Epithelial cell of proximal tubule (primary cell): ENCODE measurements at places on chromosomes 2 and 18.

DNA sequence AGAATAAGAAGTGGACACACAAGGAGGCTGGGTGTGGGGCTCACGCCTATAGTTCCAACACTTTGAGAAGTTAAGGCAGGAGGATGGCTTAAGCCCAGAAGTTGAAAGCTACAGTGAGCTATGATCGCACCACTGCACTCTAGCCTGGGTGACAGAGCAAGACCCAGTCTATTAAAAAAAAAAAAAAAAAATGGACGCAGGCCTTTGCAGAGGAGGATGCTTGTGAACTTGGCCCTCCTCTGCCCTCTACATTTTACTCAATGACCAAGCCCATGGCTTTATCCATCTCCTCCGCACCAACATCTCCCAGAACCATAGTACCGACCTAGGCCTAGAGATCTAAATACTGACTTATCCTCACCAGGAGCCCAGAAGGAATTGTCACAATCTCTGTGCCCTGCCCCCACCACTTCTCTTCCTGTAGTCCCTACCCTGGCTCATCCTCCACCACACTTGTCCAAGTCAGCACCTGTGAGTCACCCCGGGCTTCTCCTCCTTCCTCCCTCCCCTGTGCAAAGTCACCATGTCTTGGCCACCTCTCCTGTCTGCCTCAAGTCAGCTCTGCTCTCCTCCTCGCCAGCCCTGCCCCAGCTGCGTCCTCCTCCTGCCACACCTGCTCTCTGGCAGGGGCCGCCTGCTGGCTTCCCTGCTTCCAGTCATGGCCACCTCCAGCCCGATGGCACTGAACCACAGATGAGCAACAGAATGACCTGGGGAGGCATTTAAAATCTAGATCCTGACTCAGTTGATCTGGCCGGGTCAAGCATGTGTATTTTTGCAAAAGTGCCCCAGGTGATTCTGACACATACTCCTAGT lies 35.8 kb upstream of the ASPRV1 start:
- DNase-seq, result peak; percentile 15

GRCh38 chr2:237968048-237968862 lies 1.4 kb downstream of the UBE2F start:
- DNase-seq, result peak; percentile 22

GRCh38 chr2:118880501-118880900 lies 33.1 kb upstream of the EN1 start:
- no peak for DNase-seq

GRCh38 chr2:37767959-37768925 lies 96.8 kb upstream of the CDC42EP3 start:
- DNase-seq, result peak; percentile 33

GRCh38 chr2:65678779-65679391 lies 246.5 kb upstream of the SPRED2 start:
- DNase-seq, result no peak

- peak; percentile 71 for DNase-seq
Observed at GRCh38 chr2:100292022-100292580, 30.2 kb downstream of the LONRF2 start.

DNA sequence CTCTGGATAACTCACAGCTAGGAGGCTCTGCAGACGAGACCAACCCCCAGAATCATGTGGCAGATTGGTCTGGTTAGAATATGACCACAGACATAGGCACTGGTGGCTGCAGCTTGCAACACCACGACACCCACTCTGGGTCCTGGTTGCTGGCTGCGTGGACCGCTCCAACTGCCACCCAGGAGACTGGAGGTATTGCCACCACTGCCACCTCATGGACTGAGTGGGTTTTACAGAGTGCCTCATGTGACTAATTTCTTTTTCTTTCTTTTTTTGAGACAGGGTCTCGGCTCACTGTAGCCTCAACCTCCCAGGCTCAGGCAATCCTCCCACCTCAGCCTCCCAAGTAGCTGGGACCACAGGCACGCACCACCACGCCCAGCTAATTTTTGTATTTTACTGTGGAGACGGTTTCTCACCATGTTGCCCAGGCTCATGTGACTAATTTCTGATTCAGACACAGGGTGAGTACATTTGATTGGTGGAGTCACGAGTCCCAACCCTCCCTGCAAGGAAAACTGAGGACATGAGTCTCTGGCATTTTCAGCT lies 29.9 kb upstream of the NT5DC4 start:
- DNase-seq, result peak; percentile 59

- DNase-seq, result no peak
Observed at GRCh38 chr2:226652983-226653765, 146.4 kb downstream of the IRS1 start.

GRCh38 chr2:205948883-205949282 lies 137.1 kb downstream of the INO80D start:
- no peak for DNase-seq

- DNase-seq, result no peak
Observed at GRCh38 chr2:98539056-98539735, 69.1 kb downstream of the COA5 start.

DNA sequence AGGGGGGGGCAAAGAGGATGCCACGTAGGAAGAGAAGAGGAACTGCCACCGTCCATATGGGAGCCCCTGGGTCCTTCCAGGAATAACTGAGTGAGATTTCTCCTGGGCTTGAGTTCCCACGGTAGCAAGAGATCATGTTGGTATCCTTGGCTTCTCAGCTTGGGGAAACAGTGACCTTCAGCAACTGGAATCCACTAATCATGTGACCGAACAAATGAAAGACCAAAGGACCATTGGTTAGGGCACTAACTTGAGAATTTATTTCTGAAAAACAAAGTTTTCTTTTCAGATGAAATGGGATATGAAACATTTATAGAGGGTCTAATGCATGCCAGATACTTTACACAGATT lies 259.4 kb upstream of the ID2 start:
- no peak for DNase-seq

- DNase-seq, result no peak
Observed at GRCh38 chr18:2797951-2798350, 48.9 kb upstream of the EMILIN2 start.

GRCh38 chr2:43178055-43178598 lies 48.3 kb downstream of the ZFP36L2 start:
- no peak for DNase-seq

- DNase-seq, result no peak
Observed at GRCh38 chr2:222827417-222827816, 33.4 kb upstream of the ACSL3 start.

- DNase-seq, result no peak
Observed at GRCh38 chr2:238883421-238883901, 35.6 kb downstream of the TWIST2 start.

- no peak for DNase-seq
Observed at GRCh38 chr18:30139631-30140287, 902.8 kb downstream of the DSC3 start.

DNA sequence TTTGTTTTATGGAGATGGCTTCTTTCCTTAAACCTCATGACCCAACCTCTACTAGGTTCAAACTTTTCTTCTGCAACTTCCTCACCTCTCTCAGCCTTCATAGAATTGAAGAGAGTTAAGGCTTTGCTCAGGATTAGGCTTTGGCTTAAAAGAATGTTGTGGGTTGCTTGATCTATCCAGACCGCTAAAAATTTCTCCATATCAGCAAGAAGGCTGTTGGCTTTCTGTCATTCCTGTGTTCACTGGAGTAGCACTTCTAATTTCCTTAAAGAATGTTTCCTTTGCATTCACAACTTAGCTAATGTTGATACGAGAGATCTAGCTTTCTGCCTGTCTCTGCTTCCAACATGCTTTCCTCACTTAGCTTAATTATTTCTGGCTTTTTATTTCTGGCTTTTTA lies 58.1 kb upstream of the KYNU start:
- DNase-seq, result peak; percentile 52

DNA sequence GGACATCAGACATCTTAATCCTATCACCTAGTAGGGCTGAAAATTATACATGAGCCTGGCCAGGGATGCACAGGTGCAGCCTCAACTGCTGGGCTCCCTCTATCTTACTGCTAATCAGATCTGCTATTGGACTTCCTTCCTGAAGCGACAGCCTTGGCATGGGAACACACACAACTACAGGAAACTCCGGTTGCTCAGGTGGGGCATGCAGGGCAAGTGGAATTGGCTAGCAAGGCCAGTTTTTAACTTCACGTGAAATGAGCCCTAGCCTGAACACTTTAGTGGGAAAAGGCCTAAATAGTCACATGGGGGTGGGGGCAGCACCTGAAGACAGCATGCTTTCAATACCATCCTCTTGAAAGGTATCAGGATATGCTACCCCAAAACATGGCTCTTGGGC lies 147.9 kb upstream of the NCKAP5 start:
- DNase-seq, result no peak

DNA sequence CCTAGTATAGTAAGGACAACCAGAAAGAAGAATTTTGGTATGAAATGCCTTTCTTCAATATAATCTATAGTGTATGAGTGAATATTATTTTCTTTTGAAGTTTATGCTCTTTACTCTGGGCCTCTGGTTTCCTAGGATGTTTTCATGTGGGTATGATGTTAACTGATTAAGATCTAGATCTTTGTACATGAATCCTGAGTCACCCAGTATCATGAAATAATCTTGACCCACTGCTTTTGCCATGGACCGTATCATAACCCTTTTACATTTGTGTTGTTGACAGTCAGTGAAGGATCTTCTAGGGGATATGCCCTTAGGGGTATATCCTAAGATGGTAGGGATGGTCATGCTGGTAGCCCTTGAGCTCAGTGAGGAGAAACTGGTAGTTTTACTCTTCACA lies 100.3 kb downstream of the RAB3GAP1 start:
- DNase-seq, result no peak

DNA sequence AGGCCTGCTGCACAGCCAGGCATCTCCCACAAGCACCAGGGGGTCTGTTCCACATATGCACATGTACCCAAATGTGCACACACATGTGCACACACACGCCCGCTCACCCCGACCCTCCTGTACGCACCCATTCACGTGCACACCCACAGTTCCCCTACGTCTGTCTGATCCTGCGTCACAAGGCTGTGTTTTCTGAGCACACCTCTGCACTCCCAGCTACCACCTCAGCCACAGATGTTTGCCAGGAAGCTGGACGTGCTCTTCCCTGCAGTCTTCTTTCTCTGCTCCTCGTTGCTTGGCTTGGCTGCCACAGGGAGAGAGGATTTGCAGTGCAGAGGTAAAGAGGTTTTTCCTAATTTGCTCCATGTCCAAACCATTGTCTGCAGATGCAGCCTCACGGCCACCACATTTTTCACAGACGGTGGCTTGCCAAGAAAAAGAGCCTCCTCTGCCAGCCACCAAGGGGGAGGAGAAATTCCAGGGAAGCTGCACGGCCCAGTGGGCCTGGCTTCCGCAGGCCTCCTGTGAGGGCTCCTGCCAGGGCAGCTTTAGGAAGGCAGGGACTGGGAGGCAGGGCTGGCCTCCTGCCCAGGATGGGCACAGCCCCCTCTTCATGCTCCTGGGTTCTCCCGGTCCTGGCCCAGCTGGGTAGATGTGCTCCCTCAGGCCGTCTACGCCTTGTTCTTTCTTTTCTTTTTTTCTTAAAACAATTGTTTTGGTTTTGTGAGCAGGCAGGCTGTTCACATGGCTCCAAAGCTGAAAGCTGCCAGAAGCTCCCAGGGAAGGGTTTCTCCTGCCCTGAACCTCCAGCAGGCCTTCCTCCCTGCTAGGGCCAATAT lies 29.3 kb upstream of the HS6ST1 start:
- DNase-seq, result peak; percentile 30

- DNase-seq, result no peak
Observed at GRCh38 chr18:12283666-12284065, 24.4 kb upstream of the TUBB6 start.

DNA sequence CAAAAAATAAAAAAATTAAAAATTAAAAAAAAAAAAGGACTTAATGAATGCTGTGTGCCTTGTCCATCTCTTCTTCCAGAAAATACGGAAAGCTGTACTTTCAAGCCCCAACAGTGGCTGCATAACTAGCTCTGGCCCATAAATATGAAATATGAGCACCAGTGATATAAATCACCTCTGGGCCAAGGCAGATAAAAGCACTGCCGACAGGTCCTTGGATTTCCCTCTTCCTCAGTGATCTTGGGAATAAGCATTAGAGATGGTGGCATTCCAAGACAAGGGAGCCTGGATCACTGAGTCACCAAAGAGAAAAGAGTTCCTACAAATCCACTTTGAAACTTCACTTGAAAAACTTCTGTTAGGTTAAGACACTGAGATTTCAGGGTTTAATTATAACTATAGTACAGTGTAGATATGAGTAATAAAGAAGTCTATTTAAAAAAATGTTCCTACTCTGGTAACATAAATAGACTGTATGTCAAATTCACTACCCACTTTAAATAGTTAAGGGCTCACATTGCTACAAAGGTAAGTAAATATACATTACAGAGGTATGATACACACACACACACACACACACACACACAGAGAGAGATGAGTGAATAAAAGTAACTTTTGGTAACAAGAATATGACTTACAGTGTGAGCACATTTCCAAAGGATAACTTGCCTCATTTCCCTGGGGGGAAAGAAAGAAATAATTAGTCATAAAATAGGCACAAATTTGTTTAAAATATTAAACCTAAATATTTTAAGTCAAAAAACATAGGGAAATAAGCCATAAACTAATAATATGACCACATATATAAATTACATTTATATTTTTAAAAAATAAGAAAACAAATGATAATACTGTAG lies 35.6 kb downstream of the PPP3R1 start:
- no peak for DNase-seq

DNA sequence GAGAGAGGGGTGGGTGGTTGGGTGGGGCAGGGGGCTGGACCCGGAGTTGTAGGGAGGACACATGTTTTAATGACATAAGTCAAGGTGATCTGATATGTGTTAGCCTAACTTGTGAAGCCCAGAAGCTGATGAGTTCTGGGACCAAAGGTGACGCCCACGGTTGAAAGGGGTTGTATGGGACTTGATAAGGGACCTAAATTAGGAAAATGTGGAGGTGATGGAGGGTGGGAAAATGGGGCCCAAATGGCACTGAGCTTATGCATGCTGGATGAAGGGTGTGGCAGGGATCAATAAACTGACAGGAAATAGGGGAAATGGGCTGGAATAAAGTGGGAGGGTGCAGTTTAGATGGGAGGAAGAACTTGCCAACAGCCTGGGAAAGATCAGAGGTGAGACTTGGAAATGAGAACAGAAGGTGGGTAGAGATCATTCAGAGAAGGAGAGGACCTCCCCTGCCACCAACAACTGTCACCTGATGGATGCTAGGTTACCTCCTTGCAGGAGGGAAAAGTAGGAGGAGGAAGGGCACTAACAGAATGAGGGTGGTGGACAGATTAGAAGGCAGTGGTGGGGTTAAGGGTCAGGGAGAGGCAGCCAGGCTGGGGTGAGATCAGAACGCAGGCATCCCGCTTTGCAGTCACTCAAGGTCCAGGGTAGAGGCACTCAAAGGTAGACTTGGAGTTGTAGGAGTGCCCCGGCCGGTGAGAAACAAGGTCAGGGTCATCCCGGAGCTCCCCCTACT lies 15.3 kb downstream of the WNT10A start:
- no peak for DNase-seq

GRCh38 chr2:101710471-101711318 lies 13.2 kb downstream of the MAP4K4 start:
- DNase-seq, result no peak

GRCh38 chr2:109260886-109261700 lies 132.1 kb downstream of the SH3RF3 start:
- DNase-seq, result no peak

- DNase-seq, result no peak
Observed at GRCh38 chr2:41622301-41622700, 425.5 kb upstream of the PKDCC start.

GRCh38 chr2:160207804-160208654 lies 8.0 kb upstream of the ITGB6 start:
- peak; percentile 92 for DNase-seq
